Ovary (tissue), 10 donors: ENCODE measurements at places on chromosomes 5 and 9.

DNA sequence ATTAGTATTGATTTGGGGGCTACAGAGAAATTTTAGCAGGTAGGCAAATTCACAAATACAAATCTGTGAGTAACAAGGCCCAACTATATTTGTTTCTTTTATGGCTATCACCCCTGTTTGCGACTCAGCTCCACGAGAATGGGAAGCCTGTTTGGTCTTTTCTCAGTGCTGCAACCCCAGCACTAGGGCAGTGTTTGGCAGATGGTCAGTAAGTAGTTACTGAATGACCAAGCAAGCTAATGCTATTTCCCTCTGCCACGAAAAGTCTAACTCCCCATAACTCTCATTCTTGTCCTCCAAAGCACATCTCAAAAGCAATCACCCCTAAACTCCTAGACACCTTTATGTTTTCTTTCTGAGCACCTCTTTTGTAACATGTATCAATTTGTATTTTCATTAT is 245.6 kb downstream of the DNAH5 start:
- DNase-seq: no peak

- no peak for DNase-seq
Measured at GRCh38 chr5:60206234-60206633, 312.7 kb upstream of the PDE4D start.

- DNase-seq: no peak
Measured at GRCh38 chr5:97888439-97888838, 705.4 kb upstream of the RIOK2 start.

- DNase-seq: peak; percentile 11
Measured at GRCh38 chr5:922436-923280, 30.0 kb downstream of the TRIP13 start.

GRCh38 chr9:121652021-121652837 is 795 bp downstream of the DAB2IP start:
- DNase-seq: peak; percentile 49

- DNase-seq: no peak
Measured at GRCh38 chr9:121985792-121986494, 107.2 kb downstream of the TTLL11 start.

DNA sequence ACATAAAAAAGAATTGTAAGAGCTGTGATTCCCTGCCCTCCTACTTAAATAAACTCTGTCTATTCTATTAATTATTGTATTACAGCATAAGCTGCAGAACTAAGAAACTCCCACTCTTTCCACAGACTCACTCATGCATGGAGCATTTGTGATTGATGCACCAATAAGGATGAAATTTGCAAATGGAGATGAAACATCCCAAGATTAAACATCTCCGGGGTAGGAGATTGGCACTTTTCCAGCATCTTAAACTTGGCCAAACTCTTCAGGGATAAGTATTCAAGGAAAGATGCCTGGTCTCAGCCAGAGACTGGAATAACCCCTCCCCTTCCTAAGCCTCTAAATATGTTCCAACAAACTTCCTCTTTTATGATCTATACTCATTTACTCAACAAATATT is 472.0 kb downstream of the ACTL7B start:
- DNase-seq: no peak

DNA sequence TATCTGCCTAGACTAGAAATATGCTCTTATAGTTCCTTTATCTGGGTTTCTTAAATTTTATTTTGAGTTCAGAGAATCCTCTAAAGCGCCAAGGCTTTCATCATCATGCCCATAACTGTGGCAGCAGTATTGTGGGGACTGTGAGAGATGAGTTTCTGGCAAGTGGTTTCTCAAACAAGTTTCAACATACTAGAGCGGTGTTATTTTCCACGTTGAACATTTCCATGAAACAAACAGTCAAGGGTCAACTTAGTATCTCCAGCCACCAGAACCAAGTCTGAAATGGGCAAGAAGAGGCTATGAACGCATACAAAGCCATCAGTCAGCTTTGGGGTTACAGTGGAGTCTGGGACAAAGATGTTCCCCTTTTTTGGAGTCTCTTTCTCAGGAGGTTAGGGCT is 40.3 kb downstream of the SERINC5 start:
- no peak for DNase-seq

DNA sequence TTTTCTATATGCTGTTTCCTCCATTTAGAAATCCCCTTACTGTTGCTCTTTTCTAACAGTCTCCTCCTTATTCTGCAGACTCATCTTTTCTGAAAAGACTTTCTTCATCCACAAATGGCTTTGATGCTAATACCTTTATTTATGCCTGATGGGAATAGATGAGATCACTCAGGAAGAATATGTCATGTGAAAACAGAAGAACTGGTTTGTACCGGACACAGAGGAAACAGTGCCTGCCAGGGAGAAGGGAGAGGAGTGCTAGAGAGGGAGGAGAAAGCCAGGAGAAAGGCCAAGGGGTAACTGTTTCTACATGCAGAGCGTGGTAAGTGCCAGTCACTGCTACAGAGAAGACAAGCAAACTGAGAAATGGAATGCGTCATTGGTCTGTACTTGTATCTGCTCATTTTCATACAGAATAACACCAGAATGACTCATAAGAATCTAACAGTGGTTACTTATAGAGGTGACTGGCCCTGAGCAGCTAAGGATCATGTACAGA is 45.9 kb upstream of the PJA2 start:
- no peak for DNase-seq

- DNase-seq: no peak
Measured at GRCh38 chr9:11471321-11471720, 858.5 kb upstream of the PTPRD start.

DNA sequence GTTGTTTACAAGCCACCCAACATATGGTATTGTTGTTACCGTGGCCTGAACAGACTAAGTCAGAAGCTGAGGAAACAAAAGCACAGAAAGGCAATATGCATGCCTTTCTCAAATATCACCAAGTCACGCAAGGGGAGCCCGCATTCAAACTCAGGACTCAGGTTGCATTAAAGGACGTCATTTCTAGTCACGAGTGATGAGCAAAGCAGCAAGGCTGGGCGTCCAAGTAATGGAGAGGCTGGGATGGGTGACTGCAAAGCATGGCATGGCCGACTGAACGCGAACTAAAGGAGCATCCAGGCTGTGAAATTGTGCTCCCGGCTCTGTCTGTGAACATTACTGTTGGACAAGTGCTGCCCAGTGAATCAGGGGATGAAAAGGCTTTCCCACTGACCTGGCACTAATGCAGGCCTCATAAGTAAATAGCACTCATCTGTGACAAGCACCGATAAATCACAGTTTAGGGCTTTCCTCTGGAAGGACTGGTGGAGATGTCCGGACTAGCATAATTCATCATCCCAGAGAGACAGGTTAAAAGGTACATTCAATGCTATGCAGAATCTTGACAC is 202.8 kb downstream of the SPOCK1 start:
- DNase-seq: no peak

- no peak for DNase-seq
Measured at GRCh38 chr9:75953218-75953617, 62.7 kb downstream of the PCSK5 start.

GRCh38 chr5:905139-905642 is 12.5 kb downstream of the TRIP13 start:
- no peak for DNase-seq

DNA sequence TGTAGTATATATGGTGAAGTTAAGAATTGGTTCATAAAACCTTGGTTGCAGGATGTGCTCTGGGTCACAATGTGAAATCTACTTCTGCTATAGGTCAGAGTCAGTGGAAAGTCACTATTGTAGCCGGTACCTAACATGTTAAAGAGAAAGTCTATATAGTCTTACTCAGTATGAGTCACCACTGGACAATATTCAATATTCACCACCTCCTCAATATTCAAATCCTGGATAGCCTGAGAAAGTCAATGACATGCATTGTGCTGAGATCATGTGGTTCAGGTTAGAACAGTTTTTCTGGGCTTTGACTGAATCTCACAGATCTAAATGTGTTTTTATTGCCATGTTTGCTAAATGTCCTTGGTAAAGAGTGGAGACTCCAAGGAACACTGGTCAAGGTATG is 108.8 kb downstream of the HMHB1 start:
- no peak for DNase-seq

GRCh38 chr5:108118813-108119514 is 262.9 kb downstream of the FBXL17 start:
- no peak for DNase-seq

DNA sequence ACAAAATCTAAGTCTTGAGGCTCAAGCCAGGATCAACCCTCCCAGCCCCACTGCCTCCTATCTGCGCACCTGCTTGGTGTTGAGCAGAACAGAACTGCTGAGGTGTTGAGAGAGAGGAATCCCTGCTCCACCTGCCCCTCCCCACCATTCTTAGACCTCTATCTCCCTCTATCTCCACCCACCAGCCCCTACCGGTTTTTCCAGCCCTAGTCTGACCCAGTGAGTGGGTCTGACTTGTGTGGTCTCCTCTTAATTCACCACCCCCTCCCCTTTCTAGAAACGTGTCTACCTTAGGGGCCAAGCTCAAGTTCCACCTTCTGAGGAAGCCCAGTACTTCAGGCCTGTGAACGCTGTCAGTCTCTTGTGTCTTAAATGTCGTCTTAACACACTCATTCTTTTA is 93.7 kb downstream of the ARHGAP26 start:
- DNase-seq: no peak

- no peak for DNase-seq
Measured at GRCh38 chr5:72908664-72909063, 47.2 kb upstream of the FCHO2 start.

DNA sequence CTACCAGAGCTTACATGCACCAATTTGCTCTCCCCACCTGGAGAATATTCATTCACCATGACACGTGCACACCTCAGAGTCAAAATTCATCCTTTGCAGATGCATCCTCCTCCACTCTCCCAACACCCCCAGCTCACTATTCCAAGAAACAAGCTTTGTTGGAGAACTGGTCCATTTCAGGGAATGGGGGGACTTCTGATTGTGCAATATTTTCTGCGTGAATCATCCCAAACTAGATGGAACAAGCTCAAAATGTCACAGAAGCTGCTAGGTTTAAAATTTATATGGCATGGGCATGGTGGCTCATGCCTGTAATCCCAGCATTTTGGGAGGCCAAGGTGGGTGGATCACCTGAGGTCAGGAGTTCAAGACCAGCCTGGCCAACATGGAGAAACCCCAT is 3.6 kb downstream of the GLDC start:
- no peak for DNase-seq

GRCh38 chr5:168214071-168214470 is 77.4 kb upstream of the WWC1 start:
- no peak for DNase-seq
